Smooth muscle cell of the umbilical artery (primary cell): ENCODE measurements at places on chromosomes 7 and 10. TPM values are rescaled to one million over a fixed set of nuclear protein-coding genes. Genes with fewer than 3 reads are reported as not detected.

The PTPN20 gene
- total RNA-seq, result 0.59 and 2.4 TPM in 2 replicates

The FBXL13 gene
- 2.1 and 2.3 TPM in 2 replicates for total RNA-seq

The CFAP69 gene
- total RNA-seq, result 5.0 and 5.3 TPM in 2 replicates

The SPDYE5 gene
- not detected in 2 replicates for total RNA-seq

The ANKMY2 gene
- 24.1 and 40.6 TPM in 2 replicates for total RNA-seq

The LRRC18 gene
- total RNA-seq, result not detected in 2 replicates

The SPDYE16 gene
- total RNA-seq, result 0.05 TPM in 1 of 2 replicates, not detected in the other

The TMEM254 gene
- total RNA-seq, result 6.6 and 8.3 TPM in 2 replicates

The ITIH5 gene
- total RNA-seq, result 0.05 and 0.30 TPM in 2 replicates

The BICC1 gene
- 21.9 and 22.0 TPM in 2 replicates for total RNA-seq

The PON1 gene
- total RNA-seq, result not detected in 2 replicates

The UFSP1 gene
- 6.4 and 8.6 TPM in 2 replicates for total RNA-seq

The XRCC2 gene
- total RNA-seq, result 0.30 and 1.8 TPM in 2 replicates
